ENCODE measurements at places on chromosomes 5 and 9.

DNA sequence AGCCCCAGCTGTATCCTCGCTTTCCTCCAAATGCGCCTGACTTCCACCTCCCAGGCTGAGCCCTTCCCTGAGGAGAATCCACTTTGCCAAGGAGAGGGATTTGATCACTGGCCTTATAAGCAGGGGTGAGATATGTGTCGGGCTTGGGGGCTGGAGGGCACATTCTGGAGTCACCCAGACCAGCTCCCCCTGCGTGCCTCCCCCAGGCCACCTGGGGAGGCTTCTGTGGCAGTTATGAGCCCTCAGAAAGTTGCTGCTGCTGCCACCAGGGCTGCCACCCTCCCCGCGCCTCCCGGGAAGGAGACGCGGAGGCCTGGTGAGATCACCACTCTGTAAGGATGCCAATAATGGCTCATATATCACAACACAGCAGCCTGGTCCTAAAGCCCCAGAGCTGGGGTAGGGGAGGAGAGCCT is 211.5 kb downstream of the PAPPA start:
- DNase-seq, result no peak

- no peak for DNase-seq
Observed at GRCh38 chr9:131639769-131640437, 94.6 kb downstream of the PRRT1B start.

DNA sequence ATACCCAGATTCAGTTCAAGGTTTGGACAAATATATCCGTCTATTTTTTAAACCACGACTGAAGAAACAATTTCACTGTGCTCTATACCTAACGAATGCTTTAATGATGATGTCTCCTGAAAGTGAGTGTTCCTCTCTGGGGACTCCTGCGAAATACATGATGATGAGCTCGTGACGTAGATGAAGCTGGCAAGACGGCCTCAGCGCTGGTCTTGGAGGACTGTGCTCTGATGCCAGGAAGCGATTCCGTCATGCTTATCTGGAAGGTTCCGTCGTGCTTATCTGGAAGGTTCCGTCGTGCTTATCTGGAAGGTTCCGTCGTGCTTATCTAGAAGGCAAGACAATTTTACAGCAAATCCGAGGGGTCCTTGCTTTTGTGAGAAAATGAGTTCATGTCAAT is 250.8 kb upstream of the IRX2 start:
- DNase-seq, result no peak

- DNase-seq, result no peak
Observed at GRCh38 chr5:55657443-55657842, 54.7 kb downstream of the SLC38A9 start.

DNA sequence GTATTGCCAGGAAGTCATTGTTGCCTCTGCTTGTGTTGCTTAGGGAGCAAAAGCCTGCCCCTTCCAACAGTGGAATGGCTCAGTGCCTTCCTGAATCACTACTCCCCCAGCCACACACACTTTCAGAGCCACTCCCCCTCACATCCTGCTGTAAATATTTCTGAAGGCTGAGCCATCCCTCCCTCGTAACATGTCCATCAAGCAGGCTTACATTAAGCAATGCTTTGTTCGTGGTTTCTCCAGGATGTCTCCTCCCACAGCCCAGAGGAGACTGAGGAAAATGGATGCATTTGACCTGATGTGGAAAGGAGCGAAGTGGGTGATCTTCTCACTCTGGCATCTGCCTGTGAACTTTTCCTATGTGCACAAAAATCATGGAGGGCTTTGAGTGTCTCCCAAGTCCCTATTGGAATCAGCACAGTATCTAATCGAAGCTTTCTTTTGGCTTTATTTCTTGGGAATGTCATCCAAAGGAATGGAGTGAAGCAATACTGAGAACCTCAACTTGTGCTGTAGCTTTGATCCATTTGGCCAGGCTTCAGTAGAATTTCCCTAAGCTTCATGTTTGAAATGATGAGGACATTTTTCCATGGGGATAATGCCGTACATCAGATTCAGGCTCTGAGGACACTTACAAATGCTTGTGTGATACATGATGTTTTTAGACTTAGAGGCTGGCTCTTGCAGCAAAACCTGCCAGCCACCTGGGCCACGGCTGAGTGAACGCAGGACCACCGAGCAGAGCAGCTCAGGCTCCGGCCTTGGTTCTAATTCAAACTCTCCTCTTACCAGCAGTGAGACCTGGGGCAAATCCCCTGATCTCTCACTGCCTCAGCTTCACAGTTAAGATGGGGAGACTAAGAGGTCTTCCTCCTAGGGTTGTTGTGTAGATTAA is 389.1 kb downstream of the ENC1 start:
- DNase-seq, result no peak

DNA sequence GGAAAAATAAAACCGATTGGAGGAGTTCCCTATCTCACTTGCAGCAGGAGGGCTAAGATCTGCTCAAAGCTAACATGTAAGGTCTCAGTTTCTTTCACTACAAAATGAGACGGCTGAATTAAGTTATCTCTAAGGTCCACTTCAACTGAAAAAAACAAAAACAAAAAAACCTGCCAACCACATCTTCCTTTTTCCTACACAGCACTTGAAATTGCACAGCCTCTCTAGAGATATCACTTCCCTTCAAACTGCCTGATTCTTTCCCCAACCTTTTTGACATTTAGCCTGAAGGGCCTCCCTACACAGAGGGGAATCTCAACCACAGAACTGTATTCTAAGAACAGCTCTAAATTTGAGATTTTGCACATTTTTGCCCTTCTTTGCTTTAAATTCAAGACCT is 227.9 kb upstream of the TARS1 start:
- no peak for DNase-seq

GRCh38 chr9:22976454-22976853 is 529.8 kb downstream of the DMRTA1 start:
- DNase-seq, result no peak
